KBM-7 (cell line): ENCODE measurements at places on chromosomes 12 and 14.

- no peak for DNase-seq
Measured at GRCh38 chr14:23013054-23013748, 3.3 kb upstream of the C14orf93 start.

GRCh38 chr14:27049701-27050100 lies 451.9 kb upstream of the NOVA1 start:
- no peak for DNase-seq

DNA sequence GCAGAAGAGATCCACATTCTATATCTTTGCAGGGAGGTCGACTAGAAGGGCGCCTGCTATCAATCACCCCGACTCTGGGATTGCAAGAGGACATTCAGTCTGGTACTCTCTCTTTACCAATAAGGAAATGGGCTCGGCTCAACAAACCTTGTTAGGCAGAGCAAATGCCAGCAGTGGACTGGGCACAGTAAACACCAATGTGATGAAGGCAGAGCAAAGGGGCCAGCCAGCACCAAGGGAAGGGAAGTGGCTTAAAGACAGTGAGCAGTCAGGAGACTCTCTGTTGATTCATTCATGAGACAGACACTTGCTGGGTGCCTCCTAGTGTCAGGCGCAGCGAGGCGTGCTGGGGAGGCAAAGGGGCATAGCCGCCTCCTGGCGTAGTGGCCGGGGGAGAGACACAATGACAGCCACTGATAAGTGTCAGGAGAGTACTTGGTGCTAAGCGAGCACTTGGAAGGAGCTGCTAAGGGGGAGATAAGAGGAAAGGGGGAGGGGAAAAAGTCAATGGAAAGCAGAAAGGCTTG lies 34.1 kb downstream of the TMCC3 start:
- DNase-seq: no peak

DNA sequence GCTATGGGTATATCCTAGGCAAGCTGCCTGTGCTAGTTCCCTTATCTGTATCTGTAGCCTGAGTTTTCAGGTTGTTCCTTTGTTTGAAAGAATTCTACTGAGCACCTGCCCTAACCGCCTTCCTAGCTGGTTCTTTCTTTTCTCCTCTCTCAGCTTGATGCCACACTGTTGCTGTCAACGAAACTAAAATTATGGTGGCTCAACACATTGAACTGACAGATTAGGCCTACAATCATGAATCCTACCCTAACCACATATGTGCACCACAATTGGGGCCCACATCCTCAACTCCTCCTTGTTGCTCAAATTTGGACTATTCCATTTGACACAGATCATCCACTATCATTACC lies 36.2 kb upstream of the RESF1 start:
- DNase-seq: no peak

DNA sequence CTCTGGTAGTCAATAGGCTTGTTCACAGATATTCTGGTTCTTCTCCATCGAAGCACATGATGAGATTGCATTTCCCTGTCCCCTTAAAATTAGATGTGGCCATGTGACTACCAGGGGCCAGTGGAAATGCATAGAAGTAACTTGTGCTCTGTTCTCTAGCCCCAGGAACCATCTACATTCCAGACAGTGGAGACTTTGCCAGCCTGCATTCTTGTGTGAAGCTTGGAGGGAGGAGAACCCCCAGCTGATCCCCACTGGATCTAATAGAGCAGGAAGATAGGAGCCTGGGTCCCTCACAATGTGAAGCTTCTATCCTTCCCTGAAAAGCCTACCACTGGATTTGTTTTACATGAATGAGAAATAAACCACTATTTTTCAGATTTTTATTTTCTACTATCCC lies 130.1 kb downstream of the KITLG start:
- no peak for DNase-seq

- DNase-seq: no peak
Measured at GRCh38 chr12:52697058-52697582, 6.2 kb downstream of the KRT77 start.

DNA sequence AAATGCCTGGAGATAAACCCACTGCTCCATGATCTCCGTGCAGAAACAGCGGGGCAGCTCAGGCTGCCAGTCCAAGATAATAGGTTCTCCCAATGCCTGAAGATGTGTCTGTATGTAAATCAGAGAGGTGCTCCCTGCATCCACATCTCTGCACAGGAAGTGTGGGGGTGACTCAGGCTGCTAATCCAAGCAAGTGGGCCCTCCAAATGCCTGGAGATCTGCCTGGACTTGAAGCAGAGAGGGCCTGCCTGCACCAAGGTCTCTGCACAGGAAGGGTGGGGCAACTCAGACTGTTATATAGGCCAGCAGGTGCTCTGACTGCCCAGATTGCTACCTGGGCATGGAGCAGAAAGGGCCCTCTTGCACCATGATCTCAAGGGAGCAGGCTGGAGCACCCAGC lies 504.7 kb downstream of the LRFN5 start:
- no peak for DNase-seq

GRCh38 chr14:22898302-22899090 lies 15.5 kb downstream of the REM2 start:
- no peak for DNase-seq

DNA sequence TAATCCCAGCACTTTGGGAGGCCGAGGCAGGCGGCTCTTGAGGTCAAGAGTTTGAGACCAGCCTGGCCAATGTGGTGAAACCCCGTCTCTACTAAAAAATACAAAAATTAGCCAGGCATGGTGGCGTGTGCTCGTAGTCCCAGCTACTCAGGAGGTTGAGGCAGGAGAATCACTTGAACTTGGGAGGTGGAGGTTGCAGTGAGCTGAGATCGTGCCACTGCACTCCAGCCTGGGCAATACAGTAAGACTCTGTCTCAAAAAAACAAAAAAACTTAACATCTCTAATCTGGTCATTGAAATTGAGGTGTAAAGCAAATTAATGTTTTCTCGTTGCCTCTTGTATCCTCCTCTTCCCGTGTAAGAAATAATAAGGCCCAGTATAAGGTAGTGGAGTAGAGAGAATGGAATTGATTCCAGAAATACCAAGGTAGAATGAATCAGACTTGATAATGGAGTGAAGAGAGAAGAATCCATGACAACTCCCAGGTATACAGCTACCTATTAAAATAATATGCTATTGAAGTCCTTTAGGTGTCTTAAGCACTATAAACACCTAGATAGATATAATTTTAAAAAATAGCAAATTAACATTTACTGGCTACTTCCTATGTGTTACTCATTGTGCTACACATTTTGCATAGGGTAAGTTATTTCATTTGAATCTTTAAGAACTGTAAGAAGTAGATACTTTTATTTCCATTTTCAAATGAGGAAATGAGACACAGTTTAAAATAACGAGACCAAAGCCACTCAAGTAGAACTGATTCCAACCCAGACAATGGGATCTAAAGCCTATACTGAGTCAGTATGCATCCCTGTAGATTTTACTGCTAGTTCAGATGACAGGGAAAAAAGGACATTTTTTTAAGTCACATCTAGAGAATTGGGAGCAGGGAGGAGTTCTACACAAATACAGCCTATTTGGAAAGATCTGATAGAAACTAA lies 23.2 kb downstream of the RAP1B start:
- peak; percentile 25 for DNase-seq

GRCh38 chr12:57237596-57237931 lies 8.1 kb downstream of the SHMT2 start:
- no peak for DNase-seq

GRCh38 chr12:46553266-46553665 lies 180.7 kb upstream of the SLC38A2 start:
- DNase-seq: no peak

GRCh38 chr14:32469388-32470160 lies 140.5 kb downstream of the AKAP6 start:
- peak; percentile 25 for DNase-seq

DNA sequence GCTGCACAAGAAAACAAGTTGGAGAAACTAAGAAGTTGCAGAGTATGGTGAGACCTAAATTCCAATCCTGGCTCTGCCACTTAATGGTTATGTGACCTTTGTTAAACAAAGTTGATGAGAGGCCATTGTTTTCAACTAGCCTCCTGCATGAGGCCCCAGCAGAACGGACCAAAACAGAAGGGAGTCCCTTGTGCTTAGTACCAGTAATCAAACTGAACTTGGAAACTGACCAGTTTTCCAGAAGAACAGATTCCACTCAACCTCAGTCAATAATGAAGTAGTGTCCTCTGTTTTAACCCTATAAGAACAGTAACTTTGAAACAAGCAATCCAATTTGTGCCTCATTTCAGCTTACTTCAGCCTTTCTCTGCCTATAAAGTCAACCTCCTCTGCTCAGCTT lies 69.9 kb downstream of the C12orf56 start:
- DNase-seq: no peak

- DNase-seq: no peak
Measured at GRCh38 chr12:129378496-129378895, 525.2 kb downstream of the GLT1D1 start.

DNA sequence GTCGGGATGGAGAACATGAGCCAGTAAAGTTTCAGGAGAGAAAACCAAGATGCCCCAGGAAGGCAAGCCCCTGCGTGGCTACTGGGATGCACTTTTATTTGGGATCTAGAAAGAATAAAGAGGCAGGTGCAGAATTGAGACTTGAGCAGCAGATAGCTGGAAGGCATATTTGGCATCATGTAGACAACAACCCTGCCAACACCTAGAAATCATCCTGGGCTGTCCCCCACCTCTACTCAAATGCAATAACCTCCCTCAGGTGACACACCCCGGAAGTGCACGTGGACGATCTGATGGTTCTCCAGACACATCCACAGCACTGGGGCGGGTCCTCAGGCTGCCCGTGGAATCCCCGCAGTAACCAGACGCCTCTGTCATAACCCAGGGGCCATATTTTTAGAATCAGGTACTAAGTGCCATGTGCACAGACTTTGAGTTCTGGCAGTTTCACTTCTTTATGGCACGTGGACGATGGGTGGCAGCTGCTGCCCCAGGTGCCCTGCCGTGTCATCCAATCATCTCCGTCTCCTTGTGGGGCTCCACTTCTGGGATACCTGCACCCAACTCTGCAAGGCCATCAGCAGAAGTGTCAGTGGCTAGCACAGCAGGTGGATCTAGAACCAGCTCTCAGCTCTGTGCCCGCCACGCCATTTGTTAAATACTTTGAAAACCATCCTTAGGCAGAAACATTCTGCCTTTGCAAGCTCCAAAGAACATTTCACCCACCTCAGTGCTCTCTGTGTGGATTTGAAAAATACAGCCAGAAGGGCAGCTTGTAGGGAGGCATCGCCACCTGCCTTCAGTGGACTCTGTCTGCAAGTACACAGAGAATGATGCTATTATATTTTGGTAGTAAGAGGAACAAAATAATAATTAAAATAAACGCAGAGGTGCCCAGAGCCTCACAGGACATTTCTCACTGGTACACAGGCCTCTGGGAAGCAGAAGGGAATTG lies 771.7 kb upstream of the TMEM132C start:
- DNase-seq: no peak

- no peak for DNase-seq
Measured at GRCh38 chr14:104743461-104744380, 9.2 kb upstream of the SIVA1 start.

DNA sequence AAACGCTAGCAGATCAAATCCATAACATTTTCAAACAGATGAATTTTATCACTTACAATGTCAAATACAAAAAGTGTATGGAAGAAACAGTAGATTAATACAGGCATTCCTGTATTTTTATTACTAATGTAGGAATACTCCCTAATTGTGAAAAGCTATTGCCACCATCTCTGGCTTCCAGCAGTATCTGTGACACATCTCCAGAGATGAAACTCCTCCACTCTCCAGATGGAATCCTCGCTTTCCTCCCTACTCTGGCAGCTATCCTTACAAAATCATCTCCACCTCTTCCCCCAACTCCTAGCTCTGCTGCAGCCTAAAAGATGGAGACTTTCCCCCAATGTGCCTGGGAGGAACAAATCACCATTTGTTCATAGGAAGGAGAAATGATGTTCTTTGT lies 211.4 kb downstream of the SSPN start:
- no peak for DNase-seq

GRCh38 chr12:88856201-88856600 lies 275.9 kb upstream of the KITLG start:
- no peak for DNase-seq

GRCh38 chr12:8692573-8692972 lies 5.2 kb upstream of the RIMKLB start:
- peak; percentile 69 for DNase-seq

GRCh38 chr12:124869059-124869665 lies 5.5 kb upstream of the SCARB1 start:
- DNase-seq: peak; percentile 96

DNA sequence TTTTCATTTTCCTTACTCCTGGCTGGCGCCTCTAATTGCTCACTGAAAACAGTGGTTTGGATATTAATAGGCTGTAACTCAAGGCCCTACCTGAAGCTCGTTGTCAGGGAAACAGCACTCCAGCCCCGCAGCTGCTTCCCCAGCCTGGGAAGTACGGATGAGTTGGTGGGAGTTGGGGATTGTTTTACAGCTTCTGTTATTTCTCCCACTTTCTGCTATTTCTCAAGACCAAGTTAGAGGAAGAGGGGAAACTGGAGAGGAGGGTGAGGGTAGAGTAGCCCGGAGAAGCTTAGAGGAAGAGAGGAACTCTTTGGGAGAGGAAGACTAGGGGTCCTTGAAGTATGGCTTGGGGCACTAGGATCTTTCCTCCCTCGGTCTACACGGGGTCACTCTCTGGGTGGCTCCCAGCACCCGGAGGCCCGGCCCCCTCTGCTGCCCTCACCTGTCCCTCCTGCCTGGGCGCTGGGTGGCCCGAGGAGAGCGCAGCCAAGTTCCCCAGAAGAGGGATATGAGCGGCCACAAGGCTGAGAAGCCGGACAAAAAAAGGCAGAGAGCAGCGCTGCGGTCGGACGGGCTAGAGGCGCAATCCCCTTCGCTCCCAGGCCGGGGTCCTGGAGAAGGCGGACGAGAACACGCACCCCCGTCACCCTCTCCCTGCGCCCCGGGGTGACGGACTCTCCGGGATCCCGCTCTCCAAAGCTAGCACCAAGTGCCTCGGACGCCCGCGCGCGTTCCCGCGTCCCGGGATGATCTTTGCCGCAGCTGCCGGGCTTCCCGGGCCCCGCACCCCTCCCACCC lies 671 bp downstream of the SPTB start:
- peak; percentile 21 for DNase-seq

DNA sequence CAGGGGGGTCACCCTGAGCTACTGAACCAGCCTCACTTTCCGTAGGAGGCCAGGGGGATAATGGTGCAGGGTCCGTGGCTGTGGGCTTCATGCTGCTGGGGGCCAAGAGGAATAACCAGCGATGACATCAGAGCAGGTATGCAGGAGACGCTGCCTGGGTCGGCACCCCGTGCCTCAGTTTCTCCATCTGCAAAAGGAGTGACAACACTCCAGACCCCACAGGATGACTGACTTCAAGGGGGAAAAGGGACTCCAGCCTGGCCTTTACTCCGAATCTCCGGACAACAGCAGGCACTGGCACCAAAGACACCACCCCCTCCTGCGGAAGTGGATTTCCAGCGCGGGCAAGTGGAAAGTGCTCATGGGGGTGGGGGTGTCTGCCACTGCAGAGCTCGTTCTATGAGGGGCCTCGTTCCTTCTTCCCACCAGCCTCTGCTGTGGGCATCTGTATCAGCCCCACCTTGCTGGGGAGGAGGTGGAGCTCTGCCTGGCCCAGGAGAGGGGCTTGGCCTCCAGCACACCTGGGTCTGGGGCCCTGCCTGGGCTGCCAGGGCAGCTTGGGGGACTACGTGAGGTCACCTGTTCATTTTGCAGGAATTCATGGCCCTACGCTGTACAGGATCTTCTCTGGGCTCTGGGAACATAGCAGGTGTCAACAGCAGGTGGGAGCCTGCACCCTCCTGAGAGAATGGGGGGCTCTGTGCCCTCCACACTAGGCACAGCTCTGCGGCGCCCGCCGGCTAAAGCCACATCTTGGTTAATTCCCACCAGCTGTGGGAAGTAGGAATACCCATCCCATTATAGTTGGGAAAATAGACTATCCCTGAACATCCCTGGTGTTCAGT lies 216.6 kb upstream of the C14orf180 start:
- no peak for DNase-seq
